ENCODE measurements at places on chromosomes 2 and 18.

- DNase-seq, result no peak
These were observed 57.6 kb upstream of the KLHL29 start for GRCh38 chr2:23327416-23327815.

- DNase-seq, result no peak
These were observed 3.7 kb upstream of the ZNF638 start for GRCh38 chr2:71327916-71328315.

DNA sequence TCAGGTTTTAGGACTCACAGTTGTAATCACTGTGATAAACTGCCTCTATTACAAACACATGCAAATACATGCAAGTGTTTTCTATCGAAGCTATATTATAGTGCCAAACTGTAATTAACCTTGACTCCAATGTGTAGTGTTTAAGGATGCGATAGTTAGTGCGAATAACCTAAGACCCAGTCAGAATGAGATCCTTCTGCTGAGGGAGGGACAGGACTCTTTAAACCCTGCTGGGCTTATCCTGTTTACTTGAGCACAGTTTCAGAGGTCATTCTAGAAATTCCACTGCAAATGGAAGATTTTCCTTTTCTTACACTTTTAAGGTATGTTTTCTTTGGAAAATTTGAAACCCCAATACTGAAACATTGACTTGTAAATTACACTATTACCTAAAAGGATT is 68.2 kb downstream of the CALCRL start:
- no peak for DNase-seq

GRCh38 chr18:76544511-76545345 is 49.7 kb upstream of the ZNF516 start:
- no peak for DNase-seq

DNA sequence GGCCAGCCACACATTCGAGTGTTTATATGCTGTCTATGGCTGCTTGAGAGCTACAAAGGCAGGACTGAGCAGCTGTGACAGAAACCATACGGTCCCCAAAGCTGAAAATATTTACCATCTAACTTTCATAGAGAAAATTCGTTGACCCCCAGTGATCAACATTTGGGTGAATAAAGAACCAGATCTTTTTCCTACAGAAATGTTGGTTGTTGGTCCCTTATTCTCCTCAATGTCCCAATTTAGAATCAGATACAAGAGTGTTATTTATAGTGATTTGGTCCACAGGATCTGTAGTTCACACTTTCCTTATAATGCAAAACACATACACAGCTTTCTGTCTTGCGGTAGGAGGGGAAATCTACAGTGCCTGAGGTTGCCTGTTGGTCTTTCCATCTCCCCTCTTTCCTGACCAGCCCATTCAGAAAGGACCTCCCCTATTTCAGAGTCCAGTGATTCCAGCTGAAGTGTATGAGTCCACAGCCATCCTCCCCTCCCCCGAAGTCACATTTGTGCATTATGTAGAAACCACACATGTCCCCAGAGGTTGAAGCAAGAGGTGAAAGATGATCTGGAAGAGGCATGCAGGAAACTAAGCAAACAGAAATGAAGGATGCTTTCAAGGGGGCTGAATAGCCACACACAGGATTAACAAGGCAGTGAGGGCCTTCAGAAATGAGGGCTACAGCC is 61.9 kb downstream of the SPRED2 start:
- no peak for DNase-seq

- no peak for DNase-seq
These were observed 205.9 kb downstream of the ACKR3 start for GRCh38 chr2:236775511-236775910.

- no peak for DNase-seq
These were observed 131.5 kb downstream of the SOCS6 start for GRCh38 chr18:70420146-70420898.

DNA sequence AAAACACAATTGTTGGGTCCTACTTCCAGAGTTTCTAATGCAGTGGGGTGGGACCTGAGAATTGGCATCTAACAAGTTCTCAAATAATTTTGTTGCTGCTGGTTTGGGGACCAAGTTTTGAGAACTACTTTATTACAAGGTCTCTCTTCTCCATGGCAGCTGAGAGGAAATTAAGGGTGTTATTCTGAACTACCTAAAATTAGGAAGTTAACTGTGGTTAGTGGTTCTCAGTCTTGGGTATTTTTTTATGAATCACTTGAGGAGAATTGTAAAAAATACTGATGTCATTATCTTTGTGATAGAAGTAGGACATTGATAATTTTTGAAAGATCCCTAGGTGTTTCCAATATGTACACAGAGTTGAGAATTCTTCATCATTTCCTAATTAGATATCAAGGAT is 210.2 kb downstream of the MC4R start:
- DNase-seq, result no peak

DNA sequence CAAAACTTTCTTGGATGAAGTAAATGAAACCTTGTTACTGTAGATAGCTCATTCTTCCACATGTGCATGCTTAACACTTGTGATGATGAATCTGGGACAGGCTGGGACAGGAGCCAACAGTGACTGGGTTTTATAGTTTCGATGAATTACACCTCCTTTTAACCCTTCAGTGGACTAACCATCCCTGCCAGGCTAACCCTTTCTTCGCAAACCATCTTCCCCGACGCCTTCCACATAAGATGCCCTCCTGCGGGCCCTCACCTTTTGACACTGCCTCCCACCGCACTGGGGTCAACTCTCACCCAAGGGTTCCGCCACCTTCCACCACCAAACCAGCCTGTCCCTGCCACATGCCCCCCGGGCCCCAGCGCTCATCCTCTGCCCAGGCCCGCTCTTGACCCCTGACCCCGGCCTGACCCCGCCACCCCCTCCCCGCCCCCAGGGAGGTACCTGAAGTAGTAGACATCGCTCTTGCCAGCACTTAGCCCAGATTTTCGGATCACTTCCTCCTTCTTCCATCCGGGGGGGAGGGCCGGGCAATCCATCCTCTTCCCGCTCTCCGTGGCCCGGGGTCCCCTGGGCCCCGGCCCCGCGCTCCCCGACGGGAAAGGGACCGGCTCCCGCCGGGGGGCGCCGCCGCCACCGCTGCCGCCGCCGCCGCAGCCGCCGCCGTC is 764 bp downstream of the MBD2 start:
- peak; percentile 57 for DNase-seq

DNA sequence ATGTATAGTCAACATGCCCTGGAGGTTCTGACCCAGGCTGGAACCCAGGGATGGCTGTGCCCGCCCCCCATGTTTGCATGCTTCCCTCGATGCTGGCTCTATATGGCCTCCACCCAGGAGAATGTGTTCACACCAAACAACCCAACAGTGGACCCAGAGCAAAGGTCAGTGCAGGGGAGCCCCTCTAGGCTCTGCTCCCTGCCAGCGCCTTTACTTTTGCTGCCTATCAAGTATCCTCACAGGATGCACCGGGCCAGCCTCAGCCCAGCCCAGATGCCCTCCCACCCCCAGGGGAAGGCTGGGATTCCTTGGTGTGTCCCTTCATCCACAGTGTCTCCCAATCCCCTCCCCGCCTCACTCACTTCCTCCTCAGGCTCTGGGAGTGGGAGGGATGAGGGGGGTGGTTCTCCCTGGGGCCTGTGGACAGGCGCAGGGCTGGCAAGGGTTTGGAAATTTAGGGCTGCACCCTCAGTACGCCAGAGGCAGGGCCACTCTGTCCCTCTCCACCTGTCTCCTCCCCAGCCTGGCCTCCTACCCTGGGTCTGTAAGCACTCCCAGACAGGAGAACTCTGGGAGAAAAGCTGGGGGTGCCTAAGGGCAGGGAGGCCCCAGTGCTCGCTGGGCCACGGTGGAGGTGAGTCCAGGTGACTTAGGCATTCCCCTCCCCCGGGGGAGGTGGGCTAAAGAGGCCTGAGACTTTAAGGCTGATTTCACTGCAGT is 2.3 kb downstream of the ATP6V1B1 start:
- no peak for DNase-seq

DNA sequence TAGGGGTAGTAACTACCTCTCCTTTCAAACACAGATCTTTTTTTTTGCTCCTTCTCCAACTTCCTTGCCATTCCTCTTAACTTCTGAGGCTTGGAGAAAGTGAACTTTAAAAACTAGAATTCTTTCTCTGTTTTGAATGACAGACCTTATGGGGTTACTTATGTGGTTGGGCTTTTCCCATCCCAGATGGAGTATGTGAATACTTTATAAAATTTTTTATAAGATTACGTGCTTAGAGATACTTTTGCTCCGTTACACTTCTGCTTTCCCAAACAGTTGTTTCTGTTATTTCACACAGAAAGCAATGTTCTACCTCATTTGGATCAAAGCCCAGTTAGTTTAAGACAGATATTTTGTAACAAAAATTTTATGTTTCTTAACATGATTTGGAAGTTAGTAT is 20.2 kb downstream of the GREB1L start:
- DNase-seq, result no peak

DNA sequence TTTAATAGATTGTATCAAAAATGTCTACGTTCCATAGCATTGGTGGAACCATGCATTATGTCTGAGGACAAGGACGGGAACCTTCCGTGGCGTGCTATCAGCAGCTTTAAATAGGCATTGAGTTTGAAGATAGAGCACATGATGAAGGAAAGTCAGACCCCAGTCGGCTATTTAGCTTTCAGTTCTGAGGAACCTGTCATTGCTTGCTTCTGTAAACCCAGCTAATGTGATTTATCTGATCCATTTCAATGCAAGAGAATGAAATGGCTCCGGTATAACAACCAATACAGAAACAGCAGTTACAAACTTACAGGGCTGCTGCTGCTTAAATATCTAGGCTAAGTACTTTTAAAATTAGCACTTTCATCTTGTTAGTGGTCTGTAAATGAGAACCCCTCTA is 503.3 kb downstream of the RNF144A start:
- DNase-seq, result no peak

DNA sequence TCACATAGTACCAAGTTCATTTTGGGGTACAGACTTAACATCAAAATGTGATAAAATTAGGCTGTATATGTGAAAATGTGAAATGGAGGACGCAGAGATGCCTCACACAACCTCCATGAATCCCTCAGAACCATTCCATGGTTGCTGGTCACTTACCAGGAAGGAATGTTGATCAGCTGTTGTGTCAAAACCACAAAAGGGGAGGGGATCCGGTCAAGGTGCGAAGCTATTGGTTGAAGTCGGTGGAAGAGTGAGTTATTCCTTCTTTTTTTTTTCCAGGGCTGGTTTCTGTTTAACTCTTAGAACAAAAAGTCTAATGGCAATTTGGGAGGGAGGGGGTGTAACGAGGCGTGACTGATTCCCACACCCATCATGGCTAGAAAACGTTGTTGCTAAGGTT is 32.3 kb upstream of the REG3A start:
- DNase-seq, result no peak

Measured in MM.1S (cell line).